ENCODE measurements at places on chromosomes 4 and X.

DNA sequence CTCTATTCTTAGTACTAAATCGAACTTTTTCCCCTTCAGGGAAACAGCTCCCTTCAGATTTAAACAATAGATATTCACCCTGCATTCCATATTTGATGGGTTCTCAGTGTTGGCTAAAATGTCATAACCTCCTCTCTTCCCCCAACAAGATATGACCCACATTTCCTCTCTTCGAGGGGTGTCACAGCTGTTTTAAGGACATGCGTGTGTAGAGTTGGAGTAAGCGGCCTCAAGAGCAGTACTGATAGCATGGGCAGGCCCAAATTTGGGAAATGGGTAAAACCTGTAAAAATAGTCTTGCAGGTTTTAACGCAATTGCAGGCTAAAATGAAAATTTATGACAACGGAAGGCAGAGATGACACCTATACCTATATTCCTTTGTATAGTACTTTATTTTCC, 28.7 kb downstream of the SAT1 start:
- no peak for DNase-seq

GRCh38 chrX:18707426-18708049, at the start of gene PPEF1:
Gene PPEF1, plus strand, starts transcription at chrX:18707645. Its CDS starts 136 bp downstream, at chrX:18707781.
- no peak for DNase-seq

DNA sequence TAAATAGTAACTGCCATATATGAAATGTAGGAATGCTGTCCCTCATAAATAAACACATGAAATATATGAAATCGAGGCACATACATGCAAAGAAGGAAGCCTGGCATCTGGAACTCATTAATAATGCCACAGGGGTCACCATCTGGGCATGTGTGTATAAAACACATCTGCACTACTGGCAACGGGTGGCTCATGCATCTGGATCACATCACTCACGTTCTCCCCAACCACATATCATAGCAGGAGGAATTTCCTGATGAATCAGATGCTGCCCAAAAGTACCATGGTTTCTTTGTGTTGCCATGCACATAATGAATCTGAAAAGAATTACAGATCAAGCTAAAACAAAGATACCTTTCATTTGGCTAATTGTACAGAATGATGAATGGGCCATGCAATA, 28.6 kb downstream of the RNF175 start:
- no peak for DNase-seq

DNA sequence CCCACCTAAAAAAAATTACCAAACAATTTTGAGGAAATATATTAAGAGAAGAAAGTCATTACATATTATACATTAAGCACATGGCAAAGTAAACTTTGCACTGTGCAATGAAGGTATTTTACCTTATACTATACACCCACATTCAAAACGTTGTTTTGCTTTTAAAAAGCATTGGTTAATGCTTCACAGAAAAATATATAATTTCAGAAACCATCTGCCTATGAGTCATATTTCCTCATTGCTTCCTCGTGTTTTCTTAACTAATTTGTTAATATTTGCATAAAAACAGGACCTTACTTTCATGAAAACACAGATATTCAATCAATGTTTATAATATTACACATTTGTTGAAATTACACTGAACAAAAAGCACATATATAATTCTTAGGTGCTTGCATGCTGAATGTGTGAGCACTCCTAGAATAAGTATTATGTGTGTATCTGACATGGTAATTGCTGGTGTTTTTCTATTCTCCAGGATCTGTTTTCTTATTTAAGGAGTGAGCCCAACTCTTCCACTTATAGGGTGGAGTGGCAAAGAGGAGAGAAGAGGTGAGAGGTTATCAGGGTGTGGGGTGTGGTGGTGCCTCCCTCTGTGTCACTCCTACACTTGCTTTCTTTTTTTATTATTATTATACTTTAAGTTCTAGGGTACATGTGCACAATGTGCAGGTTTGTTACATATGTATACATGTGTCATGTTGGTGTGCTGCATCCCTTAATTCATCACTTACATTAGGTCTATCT, 95.1 kb upstream of the IQCM start:
- no peak for DNase-seq

GRCh38 chrX:40140706-40141499, 43.1 kb upstream of the BCOR start:
- no peak for DNase-seq

DNA sequence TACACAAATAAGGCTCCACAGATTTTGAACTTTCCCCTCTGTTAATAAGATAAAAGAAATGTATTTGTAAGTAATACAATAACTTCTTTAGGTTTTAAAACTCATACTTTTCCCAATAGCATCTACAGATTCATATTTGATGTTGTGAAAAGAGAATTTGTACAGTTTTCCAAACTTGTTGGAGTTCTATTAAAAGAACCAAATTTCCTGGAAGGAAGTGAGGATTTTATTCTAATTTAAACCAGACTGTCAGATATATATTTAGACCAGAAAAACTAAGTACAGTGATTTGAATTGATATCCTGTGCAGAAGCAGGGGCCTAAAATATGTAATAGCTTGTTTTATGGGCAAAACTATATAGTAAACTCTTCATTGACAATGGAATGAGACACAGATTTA, 53.7 kb downstream of the NAA11 start:
- no peak for DNase-seq

- no peak for DNase-seq
These were observed 2.0 kb downstream of the GABRA2 start for GRCh38 chr4:46387956-46388355.

DNA sequence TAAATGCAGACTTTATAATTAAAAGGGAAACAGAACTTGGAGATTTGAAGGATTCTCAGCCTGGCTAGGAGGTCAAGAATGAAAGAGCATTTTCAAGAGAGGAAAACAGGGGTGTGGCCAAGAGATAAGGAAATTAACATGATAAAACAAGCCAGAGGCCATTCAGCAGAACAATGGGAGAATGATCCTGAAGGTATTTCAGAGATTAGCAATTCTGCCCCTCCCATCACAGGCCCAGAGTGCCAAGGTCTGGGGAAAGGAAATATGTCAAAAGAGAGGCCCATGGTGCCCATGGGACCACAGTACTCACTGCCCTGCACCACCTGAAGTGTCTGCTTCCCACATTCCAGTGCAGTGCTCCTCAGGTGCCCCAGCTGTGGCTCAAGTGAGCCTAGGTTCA, 188.5 kb upstream of the STS start:
- no peak for DNase-seq

- no peak for DNase-seq
These were observed 282.6 kb upstream of the PPARGC1A start for GRCh38 chr4:24172406-24172805.

DNA sequence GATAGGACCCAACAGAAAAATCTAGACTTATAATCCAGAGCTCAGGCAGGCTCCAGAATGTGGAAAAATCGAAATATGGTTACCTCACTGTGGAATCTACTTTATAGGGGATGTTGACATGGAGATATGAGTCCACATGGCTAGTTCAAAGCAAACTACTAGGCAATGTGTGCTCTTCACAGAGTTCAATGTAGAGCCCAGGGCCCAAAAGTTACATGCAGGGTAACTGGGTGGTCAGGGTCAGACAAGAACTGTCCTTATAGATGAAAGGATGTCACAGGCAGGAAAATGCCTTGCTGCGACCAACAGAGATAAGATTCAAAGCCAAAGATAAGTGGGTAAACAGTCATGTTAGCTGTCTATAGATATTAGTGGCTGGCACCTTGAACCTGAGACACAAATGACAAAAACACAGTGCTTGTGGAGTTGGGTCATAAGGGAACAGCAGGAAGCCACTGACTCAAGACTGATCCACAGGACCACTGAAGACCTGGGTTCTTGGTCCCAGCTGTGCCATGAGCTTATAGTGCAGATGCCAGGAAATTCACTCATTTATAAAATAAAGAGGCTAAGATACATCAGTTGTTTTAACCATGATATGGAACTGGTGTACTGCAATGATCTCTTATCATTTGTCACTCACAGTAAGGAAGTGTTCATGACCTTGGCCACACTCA, 101.7 kb upstream of the MBNL3 start:
- no peak for DNase-seq

- peak; percentile 49 for DNase-seq
These were observed at the start of gene GDI1 for GRCh38 chrX:154436983-154437752. Gene GDI1, plus strand, starts transcription at chrX:154437154. Its CDS starts 101 bp downstream, at chrX:154437255.

GRCh38 chr4:79241846-79242245, 84.0 kb downstream of the NAA11 start:
- DNase-seq = no peak

- no peak for DNase-seq
These were observed 36.3 kb downstream of the RLIM start for GRCh38 chrX:74578137-74578536.

DNA sequence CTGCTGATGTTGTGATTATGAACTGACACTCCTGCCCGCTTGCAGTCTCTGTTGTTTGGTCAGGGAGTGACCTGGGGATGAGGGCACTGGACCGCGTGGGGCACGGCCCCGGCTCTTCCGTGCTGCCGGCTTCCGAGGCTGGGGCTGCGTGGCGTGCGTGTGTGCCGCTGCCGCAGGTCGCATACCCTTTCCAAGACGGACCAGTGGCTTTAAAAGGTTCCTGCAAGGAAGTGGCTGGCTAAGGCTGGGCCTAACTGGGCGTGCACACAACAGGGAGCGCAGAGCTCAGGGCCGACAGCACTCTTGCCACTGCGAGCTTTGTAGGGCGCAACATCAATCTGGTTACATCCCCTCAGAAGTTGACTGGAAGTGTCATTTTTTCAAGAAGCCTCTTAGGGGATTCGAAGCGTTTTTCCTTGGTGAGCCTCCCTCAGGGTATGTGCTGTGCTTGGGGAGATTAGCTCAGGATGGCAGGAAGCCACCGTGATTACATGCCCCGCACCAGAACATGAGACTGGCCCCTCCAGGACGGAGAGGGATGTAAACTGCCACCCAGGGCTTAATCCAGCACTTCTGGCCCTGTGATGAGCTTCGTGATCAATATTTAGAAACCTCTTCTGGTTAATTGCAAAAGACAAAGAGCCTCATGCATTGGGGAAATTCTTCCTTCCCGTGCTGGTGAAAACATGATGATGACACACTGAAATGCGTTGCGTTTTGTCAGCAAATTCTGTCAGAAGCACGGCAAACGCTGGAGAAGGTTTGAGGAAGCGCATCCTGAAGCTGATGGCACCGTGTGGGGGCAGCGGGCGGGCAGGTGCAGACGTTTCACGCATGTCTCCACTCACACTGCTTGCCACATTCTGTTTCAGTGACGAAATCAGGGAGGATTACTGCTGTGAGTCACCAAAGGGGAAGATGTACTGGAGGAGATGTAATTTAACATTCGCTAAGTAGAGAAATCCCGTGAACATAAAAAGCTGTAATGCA, 11.1 kb downstream of the MAEA start:
- DNase-seq = no peak

- no peak for DNase-seq
These were observed at the start of gene FGF2 for GRCh38 chr4:122826553-122827257. Gene FGF2, plus strand, starts transcription at chr4:122826831. Its CDS starts 344 bp downstream, at chr4:122827175.

DNA sequence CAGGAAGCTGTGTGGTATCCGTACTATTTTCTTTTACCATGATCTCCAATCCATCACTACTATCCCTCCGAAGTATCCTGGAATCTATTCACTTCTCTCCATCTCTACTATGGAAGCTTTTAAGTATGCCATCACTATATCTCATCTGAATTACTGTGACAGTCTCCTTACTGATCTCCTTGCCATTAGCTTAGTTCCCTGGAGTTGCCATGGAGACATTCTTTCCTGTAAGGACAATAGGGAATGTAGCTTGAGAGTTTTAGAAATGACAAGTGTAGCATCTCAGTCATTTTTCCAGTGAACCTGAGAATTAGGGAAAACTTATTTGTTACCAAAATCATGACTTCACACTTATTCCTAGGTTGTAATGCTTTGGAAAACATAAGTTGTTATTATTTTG, 86.3 kb downstream of the HPGD start:
- no peak for DNase-seq

- DNase-seq = no peak
These were observed 15.4 kb downstream of the NHS start for GRCh38 chrX:17390419-17390850.

DNA sequence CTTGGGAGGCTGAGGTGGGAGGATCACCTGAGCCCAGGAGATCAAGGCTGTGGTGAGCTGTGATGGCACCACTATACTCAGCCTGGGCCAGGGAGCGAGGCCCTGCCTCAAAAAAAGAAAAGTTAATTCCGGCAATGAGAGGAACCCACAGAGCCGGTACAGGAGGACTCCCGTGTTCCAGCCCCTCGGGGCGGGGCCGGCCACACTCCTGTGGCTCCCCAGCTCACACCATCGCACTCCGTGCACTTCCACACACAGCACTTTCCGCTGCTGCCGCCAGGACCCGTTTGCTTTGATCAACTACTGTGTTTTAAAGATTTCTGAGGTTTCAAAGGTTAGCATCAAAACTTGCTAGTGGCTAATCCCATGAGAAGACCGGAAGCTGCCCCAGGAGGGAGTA, 171.7 kb downstream of the AFAP1 start:
- DNase-seq = no peak

DNA sequence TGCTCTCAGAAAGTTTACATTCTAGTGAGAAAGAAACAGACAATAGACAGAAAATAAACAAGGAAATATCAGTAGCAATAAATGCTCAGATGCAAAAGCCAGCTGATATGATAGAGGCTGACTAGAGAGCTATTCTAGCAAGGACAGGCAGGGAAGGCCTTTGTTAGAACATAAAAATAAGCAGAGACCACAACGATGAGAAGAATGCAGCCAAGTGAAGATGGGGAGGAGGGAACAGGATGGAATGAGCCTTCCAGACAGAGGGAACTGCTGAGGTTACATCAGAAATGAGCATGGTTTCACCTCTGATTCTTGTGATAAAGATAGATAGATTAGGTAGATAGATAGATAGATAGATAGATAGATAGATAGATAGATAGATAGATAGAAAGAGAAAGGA, 7.6 kb upstream of the SOWAHB start:
- no peak for DNase-seq

GRCh38 chr4:98801259-98801725, 127.6 kb downstream of the EIF4E start:
- DNase-seq = no peak

GRCh38 chrX:78452356-78452755, 124.9 kb upstream of the CYSLTR1 start:
- DNase-seq = no peak

DNA sequence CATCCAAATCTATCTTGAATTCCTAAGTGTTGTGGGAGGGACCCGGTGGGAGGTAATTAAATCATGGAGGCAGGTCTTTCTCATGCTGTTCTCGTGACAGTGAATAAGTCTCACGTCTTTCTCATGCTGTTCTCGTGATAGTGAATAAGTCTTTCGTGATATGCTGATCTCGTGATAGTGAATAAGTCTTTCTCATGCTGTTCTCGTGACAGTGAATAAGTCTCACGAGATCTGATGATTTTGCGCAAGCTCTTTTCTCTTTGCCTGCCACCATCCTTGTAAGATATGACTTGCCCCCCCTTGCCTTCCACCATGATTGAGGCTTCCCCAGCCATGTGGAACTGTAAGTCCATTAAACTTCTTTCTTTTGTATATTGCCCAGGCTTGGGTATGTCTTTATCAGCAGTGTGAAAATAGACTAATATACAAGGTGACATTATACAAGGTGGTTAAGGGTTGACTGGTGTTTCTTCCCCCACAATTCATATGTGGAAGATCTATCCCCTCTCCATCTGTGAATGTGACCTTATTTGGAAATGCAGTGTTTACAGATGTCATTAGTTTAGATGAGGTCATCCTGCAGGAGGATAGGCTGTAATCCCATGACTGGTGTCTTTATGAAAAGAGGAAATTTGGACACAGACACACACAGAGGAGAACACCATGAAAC, 27.6 kb downstream of the ARSD start:
- DNase-seq = no peak

Data from NCI-H510A (cell line).